Activated CD4-positive, alpha-beta T cell treated with anti-CD3 and anti-CD28 coated beads for 24 hours (primary cell): ENCODE measurements at places on chromosomes 6 and 20.

GRCh38 chr6:138103871-138104270 lies 3.3 kb downstream of the PERP start:
- no peak for DNase-seq

DNA sequence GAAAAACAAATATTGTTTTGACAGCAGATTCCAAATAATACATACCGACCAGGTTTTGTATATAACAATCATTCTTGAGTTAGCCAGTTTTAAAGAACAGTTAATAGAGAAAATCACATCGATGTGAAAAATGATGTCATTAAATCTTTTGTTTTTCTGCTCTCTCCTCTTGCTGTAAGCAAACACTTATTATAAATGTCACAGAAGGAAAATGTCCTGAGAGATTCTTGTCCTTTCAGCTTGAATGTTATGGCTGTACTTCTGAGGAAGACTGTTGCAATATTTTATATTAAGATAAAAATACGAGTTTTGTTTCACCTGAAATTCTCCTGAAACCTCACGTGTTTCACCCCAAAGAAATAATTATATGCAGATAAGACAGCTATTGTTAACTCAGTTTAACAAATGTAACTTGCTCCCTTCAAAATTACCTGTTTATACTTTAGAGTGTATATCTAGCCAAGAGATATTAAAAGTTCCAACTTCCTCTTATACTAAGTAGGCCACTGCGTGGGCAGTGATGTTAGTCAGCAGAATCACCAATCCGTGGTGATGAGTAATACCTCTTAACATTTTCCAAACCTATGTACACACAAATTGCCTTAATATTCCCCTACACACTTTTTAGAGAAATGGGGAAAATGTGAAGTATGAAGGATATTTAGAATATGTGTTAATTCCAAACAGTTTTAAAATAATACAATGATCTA lies 1111.4 kb upstream of the CITED2 start:
- no peak for DNase-seq

DNA sequence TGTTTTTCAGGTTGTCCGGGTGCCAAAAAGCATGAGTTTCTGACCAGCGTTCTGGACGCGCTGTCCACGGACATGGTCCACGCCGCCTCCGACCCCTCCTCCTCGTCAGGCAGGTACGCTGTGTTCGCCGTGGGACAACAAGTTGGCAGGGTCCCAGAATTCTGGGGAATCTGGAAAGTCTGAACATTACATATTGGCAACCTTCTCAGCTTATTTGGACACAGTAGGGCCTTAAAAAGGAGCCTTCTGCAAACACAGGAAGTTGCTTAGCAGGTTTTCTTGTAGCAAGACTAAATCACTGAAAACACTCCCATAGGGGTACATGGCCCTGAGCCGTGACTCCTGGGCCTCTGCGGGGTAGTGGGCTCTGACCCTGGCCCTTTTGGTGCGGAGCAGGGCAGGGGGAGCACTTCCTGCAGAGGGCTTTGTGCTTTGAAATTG lies 209.7 kb downstream of the SMOC2 start:
- DNase-seq: no peak

GRCh38 chr6:64220801-64221200 lies 585.2 kb downstream of the PHF3 start:
- DNase-seq: no peak

DNA sequence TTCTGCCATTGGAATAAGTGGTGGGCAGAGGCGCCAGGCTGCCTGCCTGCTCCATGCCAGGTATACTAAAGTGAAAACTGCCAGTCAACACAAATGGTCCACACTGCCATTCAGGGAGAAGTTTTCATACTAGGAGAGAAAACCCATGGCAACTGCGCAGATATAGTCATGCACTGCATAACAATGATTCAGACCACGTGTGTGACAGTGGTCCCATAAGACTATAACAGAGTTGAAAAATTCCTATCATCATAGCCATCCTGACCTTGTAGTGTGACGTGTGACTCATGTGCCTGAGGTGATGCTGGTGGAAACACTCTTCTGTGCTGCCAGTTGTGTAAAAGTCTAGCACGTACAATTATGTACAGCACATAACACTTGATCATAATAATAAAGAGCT lies 25.1 kb downstream of the ZC3H12D start:
- DNase-seq: no peak

DNA sequence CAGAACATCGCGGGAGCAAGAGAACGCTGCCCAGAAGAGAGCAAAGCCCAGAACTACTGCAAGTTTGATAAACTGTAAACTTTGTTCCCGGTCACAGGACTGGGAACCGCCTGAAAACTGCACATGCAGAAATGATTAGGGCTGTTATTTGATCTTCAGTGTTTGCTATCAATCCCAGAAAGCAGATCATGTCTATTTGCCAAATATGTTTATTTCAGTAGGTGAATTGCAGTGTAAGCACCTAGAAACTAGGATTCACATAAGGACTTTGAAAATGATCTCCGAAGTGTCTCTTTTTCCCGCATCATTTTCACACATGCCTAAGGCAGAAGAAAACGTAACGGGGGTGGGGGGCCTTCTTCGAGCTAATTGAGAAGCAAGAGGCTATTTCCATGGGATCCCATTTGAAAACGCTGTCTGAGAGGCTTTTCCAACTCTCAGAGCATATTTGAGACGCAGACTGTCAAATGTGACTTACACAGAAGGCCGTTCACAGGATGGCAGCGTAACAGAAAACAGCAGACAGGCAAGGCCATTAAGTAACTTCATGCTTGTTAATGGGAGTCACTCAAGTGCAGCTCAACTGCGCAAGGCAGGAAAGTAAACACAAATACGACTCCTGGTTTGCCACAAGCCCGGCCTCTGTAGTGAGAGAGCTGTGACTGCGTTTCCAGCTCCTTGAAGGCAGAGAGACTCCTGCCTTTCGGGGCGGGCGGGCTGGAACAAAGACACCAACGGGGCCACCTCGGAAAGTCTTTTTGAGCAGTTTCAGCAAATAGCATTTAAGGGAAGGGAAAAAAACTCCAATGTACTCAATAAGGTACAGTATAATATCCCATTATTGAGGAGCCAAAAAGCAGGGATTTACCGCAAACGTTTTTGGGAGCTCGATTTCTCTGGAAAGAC lies 144.7 kb upstream of the ZNF217 start:
- DNase-seq: no peak

DNA sequence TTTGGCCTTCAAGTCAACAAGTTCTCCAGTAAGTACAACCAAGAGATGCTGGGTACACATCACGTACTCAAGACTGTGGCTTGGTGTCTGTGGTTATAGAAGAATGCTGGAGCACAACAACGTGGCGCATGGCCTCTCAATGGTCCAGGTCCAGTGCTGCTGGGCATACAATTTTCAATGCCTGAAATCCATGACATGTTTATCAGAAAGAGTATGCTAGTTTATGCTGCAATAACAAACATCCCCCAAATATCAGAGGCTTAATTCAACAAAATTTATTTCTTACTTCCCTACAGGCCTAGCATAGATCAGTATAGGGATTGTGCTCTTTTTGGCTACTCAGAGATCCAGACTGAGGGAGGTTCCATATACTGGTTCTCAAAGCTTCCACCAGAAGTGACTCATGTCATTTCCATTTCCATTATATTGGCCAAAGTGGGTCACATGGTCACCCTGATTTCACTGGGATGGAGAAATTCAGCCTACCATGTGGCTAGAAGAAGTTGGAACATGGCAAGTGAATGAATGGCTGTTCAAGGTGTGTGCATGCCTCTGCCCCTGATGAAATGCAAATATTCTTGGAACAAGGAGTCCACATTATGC lies 33.3 kb upstream of the KIF16B start:
- no peak for DNase-seq

DNA sequence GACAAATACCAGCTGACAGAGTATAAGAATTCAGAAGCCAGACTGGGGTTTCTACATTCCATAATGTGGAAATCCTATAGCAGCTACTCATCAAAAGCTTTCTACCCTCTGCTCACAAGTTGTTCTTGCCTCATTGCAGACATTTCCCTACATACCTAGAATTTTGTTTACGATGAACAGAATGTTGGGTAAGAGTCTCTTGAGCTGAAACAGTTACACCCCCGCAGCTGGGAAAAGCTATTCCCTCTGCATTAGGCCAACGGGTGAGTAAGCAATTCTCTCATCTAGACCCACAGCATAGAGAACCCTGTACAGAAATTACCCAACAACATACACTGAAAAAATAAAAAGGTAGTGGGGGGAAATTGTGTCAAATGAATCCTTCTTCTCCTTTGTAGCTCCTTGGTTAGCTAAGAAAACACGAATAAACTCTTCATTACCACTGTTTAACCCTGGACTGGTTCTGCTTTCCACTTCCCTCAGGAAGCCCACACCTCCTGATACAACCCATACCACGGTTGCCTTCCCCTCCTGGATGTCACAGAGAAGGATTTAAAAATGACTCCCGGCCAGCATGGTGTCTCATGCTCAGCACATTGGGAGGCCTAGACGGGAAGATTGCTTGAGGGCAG lies 215.0 kb upstream of the SHLD1 start:
- DNase-seq: no peak

DNA sequence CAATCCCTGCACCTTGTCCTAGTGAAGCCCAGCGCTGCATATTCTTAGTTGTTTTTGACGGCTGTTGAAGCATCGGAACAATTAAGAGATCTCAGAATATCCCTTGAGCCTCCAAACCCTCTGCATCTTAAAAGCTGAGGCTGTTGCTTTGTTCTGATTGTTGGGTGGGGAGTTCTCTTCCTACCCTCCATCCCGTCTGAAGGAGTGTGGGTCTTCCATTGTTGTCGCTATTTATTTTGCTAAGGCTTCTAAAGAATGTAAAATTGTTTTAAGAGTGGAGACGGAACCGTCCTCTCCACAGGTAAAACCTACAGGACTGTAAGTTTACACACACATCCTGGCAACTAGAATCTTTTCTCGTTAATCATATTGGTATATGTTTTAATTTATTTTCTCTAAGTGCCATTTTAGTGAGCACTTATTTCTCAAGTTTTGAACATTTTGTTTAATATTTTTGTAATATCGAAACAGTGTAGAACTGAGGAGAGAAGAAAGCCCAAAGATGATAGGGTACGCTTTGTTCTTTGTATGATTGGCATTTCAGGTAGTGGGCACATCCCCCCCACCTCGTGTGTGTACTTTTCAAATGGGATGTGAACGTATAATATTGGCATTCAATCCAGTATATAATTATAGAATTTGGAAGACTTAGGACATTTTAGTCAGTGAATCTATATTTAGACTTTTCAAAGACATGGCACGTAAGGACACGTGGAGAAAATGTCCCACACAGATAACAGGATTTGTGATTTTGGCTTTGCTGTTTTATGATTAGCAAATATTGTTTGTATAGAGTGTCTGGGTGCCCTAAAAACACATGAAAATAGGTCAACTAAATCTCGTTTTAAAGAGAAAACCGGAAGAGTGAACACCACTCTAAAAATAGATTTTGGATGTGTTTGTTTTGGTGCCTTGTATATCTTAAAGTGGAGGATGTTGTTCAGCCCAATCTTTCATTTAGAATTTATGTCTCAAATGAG lies 1.3 kb downstream of the RNF146 start:
- DNase-seq: no peak

DNA sequence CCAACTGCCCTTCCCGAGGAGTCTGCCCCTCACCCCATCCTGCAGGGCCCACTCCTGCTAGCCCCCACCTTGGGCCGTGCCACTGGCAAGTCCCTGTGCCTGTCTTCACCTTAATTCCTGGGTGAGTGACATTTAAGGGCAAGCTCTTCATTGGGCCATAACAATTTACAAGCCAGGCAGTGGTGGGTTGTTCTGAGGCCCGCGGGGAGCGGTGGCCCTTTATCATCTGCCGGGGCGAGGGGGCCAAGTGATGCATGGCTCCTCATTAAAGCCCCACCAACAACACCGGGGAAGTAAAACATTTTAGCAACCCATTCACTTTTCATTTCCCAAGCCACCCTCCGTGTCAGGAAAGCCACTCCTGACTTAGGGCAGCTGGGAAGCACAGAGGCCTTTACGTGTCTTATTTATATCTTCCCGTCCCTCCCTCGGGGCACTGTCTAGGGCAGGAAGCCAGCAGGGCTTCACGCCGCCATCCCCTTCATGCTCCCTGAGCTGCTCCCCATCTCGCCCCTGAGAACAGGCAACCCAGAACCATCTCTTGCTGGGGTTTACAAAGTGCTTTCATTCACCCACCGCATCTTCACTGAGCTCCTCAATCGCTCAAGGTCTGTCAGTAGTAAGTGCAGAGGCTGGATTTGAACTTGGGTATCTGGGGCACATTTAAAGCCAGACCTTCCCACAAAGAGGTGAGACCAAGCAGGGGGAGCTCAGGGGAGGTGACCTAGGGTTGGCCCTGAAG lies 55.5 kb upstream of the CCDC167 start:
- DNase-seq: no peak

DNA sequence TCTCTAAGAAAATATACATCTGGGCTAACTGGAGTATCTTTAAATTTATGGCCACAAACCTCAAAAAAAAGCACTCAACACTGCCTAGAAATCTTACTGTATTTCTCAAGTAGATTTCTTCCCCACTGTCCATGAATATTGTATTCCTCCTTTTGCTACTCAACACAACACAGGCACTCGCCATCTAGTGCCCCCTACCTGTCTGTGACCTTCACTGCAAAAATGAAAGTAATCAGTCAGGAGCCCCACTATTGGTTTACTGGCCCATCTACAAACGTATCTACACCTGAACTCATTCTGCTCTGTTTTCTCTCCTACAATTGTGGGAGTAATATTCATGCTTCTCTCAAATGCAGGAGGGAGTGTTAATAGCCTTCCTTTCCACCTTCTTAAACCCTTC lies 58.3 kb downstream of the LY86 start:
- no peak for DNase-seq

DNA sequence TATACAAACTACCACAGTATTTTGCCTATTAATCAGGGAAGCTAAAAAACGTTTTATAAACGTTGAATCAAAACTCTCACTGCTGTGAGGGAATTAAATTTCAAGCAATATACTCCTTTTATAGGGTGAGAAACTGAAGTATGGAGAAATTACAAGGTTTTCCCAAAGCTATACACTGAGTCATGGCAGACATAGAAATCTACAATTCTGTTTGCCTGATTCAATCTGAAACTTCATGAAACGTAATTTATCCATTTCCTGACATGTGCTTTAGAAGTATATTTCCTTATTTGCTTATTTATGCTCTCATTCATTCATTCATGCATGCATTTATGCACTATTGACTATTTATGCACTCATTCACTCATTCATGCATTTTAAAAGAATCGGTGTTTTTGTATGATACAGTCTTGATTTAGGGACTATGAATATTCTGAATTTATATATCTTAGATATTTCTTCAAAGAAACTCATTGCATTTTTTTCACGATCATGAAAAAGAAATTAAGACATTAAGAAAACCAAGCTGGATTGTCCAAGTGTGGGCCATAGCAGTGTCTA lies 16.5 kb downstream of the EYA4 start:
- no peak for DNase-seq

DNA sequence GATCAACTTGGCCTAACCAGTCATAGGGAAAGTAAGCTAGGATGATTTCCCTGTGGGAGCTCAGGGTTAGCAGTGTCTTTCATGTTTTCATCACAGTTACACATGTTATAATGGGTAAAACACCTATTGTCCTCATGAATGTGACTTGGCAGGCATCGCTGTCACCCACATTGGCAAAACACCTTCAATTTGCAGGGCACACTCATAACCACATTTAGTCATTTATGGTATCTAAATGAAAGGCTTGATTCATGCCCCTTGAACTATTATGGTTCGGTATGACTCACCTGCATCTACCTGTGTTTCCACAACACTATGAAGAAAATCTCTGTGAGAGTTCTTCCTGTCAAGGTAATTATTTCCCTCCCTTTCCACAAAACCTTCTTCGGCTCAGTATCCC lies 49.2 kb downstream of the FRK start:
- peak; percentile 4 for DNase-seq

GRCh38 chr6:37850728-37851285 lies 31.3 kb downstream of the ZFAND3 start:
- no peak for DNase-seq
